ENCODE measurements at places on chromosomes 7 and 10. TPM values are rescaled to one million over a fixed set of nuclear protein-coding genes. Genes with fewer than 3 reads are reported as not detected.

The MGAM2 gene
- total RNA-seq, result not detected

GRCh38 chr7:39588416-39588815 is 22.2 kb downstream of the YAE1 start:
- H3K27ac ChIP-seq, result no peak overlapping the region
- no peak overlapping the region for H3K4me3 ChIP-seq
- no peaks in the 10 kb centered on the region for H3K27me3 ChIP-seq

DNA sequence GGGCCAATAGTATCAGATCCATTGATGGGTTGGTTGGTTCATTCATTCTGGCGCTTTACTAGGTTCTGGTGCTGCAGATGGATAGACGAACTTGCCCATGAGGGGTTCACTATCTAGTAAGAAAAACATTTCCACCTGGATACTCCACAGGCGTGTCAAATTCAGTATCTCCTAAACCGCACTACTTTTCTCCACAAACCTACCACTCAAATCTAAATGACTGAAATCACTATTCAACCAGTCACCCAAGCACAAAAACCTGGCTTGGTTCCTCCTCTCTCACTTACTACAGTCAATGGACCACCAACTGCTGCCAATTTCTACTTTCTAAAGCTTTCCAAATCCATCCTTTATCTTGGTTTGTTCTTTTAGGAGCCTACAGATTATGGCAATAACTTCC is 572 bp downstream of the AGK start:
- no peak for DNase-seq
- peaks cover 5% of the 10 kb centered on the region for H3K4me1 ChIP-seq
- H3K27me3 ChIP-seq, result no peaks in the 10 kb centered on the region
- H3K36me3 ChIP-seq, result peaks cover 15% of the 10 kb centered on the region

DNA sequence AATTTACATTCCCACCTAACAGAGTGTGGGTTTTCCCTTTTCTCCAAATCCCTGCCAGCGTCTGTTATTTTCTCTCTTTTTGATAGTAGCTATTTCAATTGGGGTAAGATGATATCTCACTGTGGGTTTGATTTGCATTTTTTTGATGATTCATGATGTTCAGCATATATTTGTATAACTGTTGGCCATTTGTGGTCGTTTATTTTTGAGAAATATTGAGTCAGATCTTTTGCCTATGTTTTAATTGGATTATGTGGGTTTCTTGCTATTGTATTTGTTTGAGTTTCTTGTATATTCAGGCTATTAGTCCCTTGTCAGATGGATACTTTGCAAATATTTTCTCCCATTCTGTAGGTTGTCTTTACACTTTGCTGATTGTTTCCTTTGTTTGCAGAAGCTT is 193.8 kb downstream of the ABCA13 start:
- no peak overlapping the region for H3K4me3 ChIP-seq
- no peaks in the 10 kb centered on the region for H3K36me3 ChIP-seq
- H3K27me3 ChIP-seq, result no peaks in the 10 kb centered on the region
- H3K4me1 ChIP-seq, result no peaks in the 10 kb centered on the region
- no peak for DNase-seq
- H3K27ac ChIP-seq, result no peak overlapping the region

The IKZF1 gene
- 1.1 TPM for total RNA-seq

- no peaks in the 10 kb centered on the region for H3K36me3 ChIP-seq
- H3K27ac ChIP-seq, result no peak overlapping the region
- DNase-seq, result no peak
- no peaks in the 10 kb centered on the region for H3K27me3 ChIP-seq
- no peak overlapping the region for H3K4me3 ChIP-seq
- no peaks in the 10 kb centered on the region for H3K4me1 ChIP-seq
Measured at GRCh38 chr10:84903320-84903719, 574.9 kb downstream of the CCSER2 start.

- H3K27ac ChIP-seq, result no peak overlapping the region
- H3K4me3 ChIP-seq, result no peak overlapping the region
- DNase-seq, result no peak
- no peaks in the 10 kb centered on the region for H3K27me3 ChIP-seq
- no peaks in the 10 kb centered on the region for H3K4me1 ChIP-seq
Measured at GRCh38 chr7:156279635-156280034, 360.9 kb upstream of the RNF32 start.

DNA sequence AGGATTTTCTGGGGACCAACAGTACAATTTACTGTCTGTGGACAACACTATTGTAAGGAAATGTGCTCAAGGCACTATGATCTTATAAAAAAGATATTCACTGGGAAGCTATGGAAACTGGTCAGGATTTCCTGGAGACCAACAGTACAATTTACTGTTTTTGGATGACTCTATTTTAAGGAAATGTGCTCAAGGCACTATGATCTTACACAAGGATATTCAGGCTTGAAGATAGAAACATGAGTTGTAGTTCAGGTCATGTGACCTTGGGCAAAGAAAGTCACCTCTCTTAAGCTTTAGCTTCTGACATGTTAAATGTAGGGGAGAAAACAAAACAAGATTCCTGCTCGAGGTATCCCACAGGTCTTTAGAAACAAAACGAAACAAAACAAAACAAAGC is 1.7 kb upstream of the ITPRID1 start:
- DNase-seq, result no peak
- no peaks in the 10 kb centered on the region for H3K27me3 ChIP-seq
- H3K27ac ChIP-seq, result no peak overlapping the region
- H3K36me3 ChIP-seq, result no peaks in the 10 kb centered on the region
- no peak overlapping the region for H3K4me3 ChIP-seq

The OR2F2 gene
- total RNA-seq, result not detected

GRCh38 chr10:101833466-101833865 is 10.1 kb downstream of the KCNIP2 start:
- no peak overlapping the region for H3K4me3 ChIP-seq
- H3K4me1 ChIP-seq, result peaks cover 8% of the 10 kb centered on the region
- H3K27me3 ChIP-seq, result no peaks in the 10 kb centered on the region
- H3K27ac ChIP-seq, result no peak overlapping the region
- DNase-seq, result no peak
- no peaks in the 10 kb centered on the region for H3K36me3 ChIP-seq

GRCh38 chr7:22576612-22577469 is 76.9 kb upstream of the STEAP1B start:
- no peak for DNase-seq
- no peaks in the 10 kb centered on the region for H3K27me3 ChIP-seq
- peak overlapping the region; percentile 58 for H3K27ac ChIP-seq
- H3K36me3 ChIP-seq, result no peaks in the 10 kb centered on the region
- no peak overlapping the region for H3K4me3 ChIP-seq
- peaks cover 21% of the 10 kb centered on the region for H3K4me1 ChIP-seq

The AKR1C2 gene
- 77.9 TPM for total RNA-seq

GRCh38 chr10:84683550-84683949 is 355.2 kb downstream of the CCSER2 start:
- no peak for DNase-seq
- no peak overlapping the region for H3K4me3 ChIP-seq
- no peaks in the 10 kb centered on the region for H3K4me1 ChIP-seq
- H3K27ac ChIP-seq, result no peak overlapping the region
- no peaks in the 10 kb centered on the region for H3K36me3 ChIP-seq

- no peaks in the 10 kb centered on the region for H3K27me3 ChIP-seq
- H3K27ac ChIP-seq, result peak overlapping the region; percentile 67
- H3K36me3 ChIP-seq, result no peaks in the 10 kb centered on the region
- no peak for DNase-seq
- H3K4me3 ChIP-seq, result no peak overlapping the region
Measured at GRCh38 chr7:114819616-114820362, 102.1 kb upstream of the MDFIC start.
